ENCODE measurements at places on chromosomes 11 and 22.

- DNase-seq = no peak
These were observed 33.3 kb downstream of the DENND5A start for GRCh38 chr11:9231848-9232177.

DNA sequence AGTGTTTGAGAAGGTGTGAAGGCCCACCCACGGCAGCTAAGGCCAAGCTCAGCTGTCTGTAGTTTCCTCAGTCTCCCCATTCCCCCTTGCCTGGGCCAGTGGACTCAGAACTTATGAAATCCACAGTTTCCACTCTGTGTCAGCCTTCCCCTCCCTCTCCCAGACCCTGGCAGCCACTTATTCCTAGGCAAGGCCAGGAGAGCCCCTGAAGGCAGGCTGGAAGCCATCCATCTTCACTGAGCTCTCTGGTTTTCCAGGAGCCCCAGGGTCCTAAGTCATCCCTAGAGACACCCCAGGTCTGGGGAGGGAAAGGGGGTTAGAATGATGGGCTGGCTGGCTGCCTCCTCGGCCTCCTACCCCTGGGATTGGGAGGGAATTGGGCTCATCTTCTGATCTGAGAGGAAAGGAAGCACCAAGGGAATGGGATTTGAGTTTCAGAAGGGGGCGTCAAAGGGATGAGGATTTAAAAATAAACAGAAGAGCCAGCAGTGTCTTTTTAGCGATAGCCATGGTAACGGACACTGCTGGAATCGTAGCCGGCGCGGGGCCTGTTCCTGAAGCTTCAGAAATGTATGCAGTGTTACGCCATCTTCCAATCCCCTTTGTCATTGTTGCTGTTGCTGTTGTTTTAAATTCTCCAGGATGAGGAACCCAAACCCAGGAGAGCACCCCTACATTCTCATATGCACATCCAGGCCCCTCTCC, 561.1 kb upstream of the CADM1 start:
- DNase-seq = no peak

DNA sequence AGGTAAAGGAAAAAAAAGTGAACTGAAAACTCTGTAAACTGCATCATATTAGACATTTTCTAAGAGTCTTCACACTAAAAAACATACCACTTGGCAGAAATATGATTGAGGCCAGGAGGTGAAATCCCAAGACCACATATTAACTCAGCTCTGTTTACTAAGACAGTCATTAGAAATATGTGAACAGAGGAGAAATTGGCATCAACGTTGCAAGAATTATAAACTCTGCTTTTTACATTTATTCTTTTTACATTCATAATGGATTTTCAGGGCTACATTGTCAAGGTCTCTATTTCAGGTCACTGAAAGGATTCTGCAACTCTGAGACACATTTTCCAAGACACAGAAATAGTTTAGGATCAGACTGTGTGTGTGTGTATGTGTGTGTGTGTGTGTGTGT, 1364.0 kb downstream of the LRRC4C start:
- DNase-seq = no peak

DNA sequence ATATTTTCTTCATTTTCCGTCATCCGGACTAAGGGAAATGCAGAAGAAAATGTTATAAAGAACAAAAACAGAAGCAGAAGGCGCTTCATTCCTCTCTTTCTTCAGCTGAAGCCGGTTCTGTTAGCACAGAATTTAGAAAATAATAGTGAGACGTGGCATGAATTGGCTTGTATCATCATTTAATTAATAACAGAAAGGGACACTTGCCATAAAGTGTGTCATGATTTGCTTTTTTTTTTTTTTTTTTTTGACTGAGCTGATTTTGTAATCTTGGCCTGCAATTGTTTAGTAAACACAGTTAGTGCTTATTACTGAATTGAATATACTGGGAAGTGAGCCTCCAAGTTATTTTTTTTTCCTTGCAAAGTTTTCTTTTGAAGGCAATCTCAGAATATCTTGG, at the start of gene MMP27:
Gene MMP27, minus strand, starts transcription at position 144 of the 400 bp plus-strand sequence. Its CDS starts 55 bp downstream, at position 89.
- DNase-seq = no peak

- DNase-seq = no peak
These were observed 47.3 kb downstream of the PLAAT5 start for GRCh38 chr11:63443714-63444113.

- DNase-seq = no peak
These were observed 3.4 kb downstream of the KIRREL3 start for GRCh38 chr11:126997196-126997595.

DNA sequence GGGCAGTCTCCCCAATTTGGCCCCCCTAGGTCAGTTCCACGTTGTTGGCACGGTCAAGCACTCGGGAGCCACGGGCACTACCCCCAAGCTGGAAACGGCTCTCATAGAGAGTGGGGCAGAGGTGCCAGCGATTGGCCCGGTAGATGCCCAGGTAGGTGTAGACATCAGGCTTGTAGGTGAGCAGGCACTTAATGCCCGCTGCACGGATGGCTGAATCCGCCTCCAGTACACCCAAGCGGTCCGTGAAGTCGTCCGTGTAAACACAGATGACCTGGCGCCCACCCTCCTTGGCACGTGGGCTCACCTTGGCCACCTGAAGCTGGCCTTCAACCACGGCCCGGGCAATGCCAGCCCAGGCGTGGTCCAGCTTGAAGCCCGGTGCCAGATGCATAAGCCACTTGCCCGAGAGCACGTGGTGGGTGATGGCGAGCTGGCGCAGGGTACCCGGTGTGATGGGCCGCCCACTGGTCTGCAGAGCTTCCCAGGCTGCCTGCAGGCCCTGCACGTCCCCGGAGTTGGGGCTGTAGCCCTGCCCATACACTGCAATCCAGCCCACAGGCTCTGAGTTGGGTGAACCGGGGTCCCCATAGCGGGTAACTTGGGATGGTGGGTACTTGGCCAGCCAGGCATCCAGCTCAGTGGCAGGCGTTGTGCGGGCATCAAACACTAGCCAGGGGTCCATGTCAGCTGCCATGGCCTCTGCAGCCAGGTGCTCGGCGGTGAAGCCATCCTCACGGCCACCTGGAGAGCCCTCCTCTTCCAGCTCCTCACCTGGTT, 1.2 kb downstream of the C11orf68 start:
- no peak for DNase-seq

DNA sequence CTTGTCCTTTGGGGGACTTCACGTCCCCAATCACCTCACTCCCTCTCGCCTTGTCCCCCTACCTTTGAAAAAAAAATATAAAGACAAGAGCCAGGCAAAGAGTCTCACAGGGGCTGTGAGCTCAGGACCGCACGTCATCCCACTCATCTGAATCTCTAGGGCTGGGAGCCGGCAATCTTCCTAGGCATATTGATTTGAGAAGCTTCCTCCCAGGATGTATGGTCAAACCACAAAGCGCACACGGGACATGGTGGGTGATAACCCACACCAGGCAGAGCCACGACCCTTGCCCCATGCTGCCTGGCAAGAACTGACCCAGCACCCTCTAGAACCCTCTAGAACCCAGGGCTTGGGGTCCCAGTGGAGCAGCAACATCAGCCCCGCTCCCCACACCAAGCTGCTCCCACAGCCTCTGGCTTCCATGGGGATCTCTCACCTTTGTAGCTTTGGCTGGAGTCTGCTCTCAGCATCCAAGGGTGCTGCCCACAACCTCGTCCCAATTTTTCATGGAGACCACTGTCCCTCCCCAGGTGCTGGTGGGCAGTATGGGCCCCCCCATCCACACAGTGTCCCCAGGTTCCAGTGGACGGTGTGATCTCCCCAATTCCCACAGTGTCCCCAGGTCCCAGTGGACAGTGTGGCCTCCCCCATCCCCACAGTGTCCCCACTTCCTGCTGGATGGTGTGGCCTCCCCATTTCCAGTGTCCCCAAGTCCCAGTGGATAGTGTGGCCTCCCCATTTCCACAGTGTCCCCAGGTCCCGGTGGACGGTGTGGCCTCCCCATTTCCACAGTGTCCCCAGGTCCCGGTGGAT, 85.2 kb upstream of the FGF3 start:
- DNase-seq = no peak

DNA sequence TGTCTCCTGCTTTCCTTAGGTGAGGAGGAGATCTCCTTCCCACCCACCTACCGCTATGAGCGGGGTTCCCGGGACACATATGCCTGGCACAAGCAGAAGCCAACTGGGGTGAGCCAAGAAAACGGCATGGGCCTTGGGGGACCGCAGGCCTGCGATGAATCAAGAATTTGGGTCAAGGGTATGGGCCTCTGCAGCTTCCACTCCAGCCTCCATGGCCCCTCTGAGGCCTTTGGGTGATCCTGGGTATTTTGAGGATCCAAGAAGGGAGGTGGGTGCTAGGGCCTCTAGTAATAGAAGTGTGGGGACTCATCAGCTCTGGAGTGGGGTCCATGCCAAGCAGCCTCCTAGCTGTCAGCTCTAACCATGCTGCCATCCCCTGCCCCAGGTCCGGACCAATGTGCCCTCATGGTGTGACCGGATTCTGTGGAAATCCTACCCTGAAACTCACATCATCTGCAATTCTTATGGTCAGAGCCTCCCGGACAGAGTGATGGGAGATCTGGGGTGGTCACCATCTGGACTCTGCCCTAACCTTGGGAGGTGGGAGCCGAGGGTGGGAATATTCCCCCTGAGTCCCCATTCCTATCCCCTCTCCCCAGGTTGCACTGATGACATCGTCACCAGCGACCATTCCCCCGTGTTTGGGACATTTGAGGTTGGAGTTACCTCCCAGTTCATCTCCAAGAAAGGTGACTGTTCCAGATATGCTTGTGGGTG, 8.6 kb downstream of the INPPL1 start:
- DNase-seq = no peak

DNA sequence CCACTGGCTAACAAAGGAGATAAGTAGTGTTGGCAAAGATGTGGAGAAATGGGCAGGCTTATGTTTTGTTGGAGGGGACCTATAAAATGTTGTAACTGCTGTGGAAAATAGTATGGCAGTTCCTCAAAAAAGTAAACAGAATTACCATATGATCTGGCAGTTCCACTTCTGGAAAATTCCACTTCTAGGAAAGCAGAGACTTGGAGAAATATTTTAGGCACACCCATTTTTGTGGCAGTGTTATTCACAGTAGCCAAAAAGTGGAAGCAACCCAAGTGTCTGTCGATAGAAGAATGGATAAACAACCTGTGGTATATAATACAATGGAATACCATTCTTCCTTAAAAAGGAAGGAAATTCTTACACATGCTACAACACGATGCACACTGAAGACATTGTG, 57.0 kb upstream of the ADORA2A start:
- DNase-seq = no peak

GRCh38 chr22:40605761-40606160, 30.8 kb downstream of the MRTFA start:
- DNase-seq = no peak

GRCh38 chr11:134401825-134402809, 9.9 kb downstream of the B3GAT1 start:
- no peak for DNase-seq

DNA sequence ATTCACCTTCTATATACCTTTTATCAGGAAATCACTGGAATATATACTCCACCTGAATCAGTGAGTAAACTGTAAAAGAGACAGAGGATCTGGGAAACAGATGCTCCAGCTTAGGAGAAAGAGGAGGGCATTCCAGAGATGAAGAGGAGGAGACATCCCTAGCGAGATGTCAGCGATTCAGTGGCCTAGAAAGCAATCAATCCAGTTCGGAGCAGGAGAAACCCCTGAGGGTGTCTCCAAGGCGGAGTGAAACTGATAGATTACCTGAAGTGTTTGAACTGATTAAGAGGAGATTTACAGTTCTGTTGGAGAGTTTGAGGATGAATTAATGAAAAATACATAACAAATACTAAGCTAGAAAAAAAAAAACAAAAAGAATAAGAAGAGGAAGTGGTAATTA, 24.5 kb upstream of the TNRC6B start:
- no peak for DNase-seq

- no peak for DNase-seq
These were observed 7.6 kb upstream of the FTH1 start for GRCh38 chr11:61974766-61975631.

- DNase-seq = no peak
These were observed 8.7 kb downstream of the PRR5 start for GRCh38 chr22:44710474-44711240.

- no peak for DNase-seq
These were observed 55.8 kb downstream of the ELFN2 start for GRCh38 chr22:37371491-37371890.

DNA sequence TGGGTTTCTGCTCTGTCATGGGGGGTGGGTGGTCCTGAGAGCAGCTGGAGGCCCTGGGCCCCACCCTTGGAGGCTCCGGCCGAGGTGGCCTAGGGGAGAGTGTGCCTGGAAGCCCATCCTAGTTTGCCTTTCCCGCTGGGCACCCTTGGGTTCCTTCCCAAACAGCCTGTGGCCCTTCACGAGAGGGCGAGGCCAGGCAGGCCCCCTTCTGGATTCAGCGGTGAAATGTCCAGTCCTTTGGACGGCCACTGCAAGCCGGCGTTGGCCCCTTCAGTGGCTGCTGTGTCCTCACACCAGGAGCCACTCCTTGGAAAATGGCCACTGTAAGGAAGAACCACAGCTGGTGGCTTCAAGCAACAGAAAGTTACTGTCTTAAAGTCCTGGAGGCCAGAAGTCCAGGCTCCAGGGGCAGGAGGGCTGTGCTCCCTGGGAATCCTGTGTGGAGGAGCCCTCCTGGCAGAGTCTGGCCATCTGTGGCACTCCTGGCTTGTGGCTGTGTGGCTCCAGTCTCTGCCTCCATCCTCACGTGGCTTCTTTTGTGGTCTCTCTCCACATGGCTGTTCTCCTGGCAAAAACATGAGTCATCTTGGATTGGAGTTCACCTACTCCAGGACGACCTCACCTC, 854.1 kb downstream of the TBC1D22A start:
- DNase-seq = no peak

DNA sequence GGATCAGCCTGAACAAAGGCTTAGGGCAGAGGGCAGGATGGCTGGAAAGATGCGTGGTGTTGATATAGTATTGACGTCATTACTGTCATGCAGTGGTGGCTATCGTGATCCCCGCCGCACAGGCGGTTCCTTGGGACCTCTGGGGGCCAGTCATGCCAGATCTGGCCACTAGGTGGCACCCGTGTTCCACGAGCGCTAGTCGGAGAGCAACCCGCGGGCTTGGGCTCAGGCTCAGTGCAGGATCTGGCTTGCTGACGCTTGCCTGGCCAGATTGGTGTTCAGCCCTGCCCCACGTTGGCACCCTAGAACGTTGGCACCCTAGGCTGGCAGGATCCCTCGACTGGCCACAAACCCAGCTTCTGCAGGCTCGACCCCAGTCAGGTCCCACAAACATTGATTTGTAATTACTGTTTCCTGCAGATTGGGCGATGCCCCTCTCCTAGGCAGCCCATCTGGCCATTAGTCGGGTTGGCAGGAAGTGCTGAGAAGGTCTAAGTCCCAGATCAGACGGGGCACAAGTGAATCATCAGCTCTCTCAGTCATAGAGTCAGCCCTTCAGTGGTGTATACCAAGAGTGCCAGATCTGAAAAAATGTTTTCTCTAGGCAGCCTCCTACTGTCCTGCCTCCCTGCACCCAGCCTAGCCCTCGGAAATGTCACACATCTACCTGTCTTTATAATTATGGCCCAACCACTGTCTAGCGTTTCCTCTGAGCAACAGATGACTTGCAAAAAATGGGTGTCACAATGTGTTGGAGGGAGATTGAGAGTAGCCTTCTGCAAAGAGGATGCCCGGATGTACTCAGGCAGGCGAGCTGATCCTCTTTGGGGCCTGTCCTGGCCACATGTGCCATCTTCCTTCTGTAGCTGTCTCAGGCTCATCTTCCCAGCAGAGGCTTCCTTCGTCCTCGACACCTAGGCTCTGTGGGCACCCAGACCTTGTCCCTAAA, 315.3 kb downstream of the TMEM135 start:
- DNase-seq = peak; percentile 79

Measured in stimulated activated CD4-positive, alpha-beta T cell treated with anti-CD3 and anti-CD28 coated beads, Interleukin-15, amount 100 ng/mL, for 1 hour (primary cell).